ENCODE measurements at places on chromosomes 7 and 10.

DNA sequence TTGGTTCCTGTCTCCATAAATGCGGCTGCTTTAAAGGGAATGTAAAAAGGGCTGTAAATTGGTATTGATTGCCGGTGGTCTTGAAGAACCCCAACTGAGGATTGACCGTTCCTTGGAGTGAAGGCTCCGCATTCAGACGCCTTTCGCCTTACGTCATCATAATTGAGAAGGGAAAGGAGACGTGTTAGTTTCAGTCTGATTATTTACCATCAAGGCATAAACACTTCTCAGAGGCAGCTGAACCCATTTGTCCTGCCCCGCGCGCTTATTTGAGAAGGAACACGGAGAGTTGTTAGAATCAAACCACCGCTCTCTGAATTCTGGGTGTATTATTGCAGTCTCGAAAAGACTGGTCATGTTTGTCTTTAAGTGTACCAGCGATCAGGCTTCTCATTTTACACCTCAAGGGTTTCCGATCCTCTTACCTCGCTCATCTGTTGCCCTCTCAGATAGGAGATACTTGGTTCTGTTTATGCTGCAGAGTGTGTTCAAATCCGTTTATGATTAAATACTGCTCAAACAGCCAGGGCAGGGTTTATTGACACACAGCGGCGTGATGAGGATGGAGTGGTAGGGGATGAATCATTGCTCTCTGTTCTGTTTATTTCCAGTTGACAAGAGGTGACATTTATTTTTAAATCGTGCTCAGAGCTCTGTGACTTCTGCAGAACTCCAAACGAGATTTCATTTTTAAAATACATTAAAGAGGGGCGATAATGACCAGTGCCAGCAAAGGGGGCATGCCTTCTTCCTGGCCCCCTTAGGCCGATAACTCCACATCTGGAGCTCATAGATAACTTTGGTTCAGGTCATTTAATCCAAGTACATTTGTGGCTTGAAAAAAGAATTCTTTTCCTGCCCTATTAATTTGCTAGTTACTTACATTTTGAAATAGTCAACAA lies 30.4 kb downstream of the FOXK1 start:
- no peak for DNase-seq

GRCh38 chr7:107777702-107778101 lies 25.3 kb downstream of the SLC26A3 start:
- DNase-seq, result no peak

DNA sequence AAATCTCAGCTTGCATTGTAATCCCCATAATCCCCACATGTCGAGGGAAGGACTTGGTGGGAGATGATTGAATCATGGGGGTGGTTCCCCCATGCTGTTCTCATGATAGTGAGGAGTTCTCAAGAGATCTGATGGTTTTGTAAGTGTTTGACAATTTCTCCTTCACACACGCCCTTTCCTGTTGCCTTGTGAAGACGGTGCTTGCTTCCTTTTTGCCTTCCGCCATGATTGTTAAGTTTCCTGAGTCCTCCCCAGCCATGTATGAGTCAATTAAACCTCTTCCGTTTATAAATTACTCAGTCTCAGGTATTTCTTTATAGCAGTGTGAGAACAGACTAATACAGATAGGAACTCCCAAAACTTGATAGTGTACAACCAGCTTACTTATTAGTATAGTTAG lies 98.6 kb downstream of the CREM start:
- no peak for DNase-seq

DNA sequence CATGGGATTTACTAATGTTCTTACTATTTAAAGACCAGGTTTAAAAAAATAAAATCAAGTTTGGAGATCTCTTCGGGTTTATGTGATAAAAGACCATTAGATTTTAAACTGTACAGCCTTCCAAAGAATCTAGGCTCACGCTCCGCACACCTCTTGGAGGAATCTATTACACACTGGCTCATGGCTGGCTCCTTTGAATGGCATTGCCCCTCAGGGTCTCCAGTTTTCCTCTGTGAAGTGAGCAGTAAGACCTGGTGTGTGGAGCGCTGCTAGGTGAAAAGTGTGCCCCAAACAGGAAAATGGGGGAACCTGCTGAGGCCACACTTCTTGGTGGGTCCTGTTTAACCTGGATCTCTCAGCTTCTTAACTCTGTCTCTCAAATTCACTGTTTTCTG lies 142.3 kb downstream of the KAT6B start:
- no peak for DNase-seq

DNA sequence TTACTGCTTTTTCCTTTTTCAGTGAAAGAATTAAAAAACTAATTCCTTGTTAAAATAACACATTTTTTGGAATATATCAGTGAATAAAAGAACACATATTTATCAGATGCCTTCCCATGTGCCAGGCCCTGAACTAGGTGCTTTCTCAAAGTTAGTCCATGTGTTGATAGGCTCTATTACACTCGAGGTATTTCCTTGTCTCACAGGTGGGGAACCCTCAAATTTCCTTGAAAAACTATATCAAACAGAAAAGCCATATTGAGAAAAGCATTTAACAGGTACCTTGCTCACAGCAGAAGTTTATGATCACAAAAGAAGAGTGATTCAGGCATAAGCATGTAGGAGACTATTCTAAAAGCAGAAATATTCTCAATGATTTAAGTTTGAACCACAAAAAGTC lies 75.6 kb upstream of the OGDHL start:
- DNase-seq, result no peak

- DNase-seq, result no peak
These were observed 63.3 kb downstream of the ELFN1 start for GRCh38 chr7:1733206-1733907.

- no peak for DNase-seq
These were observed 120.2 kb upstream of the CTTNBP2 start for GRCh38 chr7:117993377-117994003.

DNA sequence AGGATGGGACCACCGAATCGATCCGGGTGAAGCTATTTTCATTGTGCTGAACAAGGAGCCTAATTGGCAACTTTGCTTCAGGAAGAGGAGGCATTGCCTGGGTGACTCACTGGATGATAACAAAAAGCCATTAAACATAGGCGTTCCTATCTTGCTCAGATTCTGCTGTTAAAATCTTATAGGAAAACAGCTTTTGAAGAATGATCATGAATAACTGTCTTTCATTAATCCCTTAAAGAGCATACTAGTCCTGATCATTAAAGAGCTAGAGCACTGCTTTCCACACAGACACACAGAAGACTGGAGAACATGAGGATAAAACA lies 174.2 kb upstream of the IMMP2L start:
- DNase-seq, result no peak

DNA sequence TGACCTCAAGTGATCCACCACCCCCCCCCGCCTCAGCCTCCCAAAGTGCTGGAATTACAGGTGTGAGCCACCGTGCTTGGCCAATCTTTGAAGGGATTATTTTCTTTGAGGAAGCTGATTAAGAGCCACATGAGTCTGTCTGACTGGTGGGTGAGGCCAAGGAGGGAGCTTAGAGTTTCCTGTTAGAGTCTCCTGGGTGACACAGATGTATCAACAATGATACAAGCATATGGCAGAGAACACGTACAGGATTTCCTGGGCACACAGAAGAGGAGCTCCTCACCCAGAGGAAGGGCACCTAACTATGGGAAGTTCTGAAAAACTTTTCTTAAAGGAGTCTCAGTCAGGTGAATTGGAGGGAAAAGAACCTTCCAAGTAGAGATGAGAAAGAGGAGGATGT lies 69.4 kb downstream of the GOLGA7B start:
- DNase-seq, result no peak

Data from stimulated activated CD4-positive, alpha-beta T cell treated with anti-CD3 and anti-CD28 coated beads, Interleukin-2, amount 100 ng/mL, for 4 hours (primary cell).